ENCODE measurements at places on chromosomes 16 and 17. TPM values are rescaled to one million over a fixed set of nuclear protein-coding genes. Genes with fewer than 3 reads are reported as not detected.

Gene NETO2
- 89.8 TPM for total RNA-seq

Gene TOX3
- total RNA-seq, result 0.66 TPM

Gene RUNDC3A
- 0.54 TPM for total RNA-seq

Gene SPNS3
- not detected for total RNA-seq

Gene FOXJ1
- 0.40 TPM for total RNA-seq

Gene HS3ST3B1
- 0.49 TPM for total RNA-seq

Gene MYADML2
- total RNA-seq, result not detected

Gene KRT32
- total RNA-seq, result not detected

Gene ITGA3
- total RNA-seq, result 435 TPM

Gene CDH15
- total RNA-seq, result not detected

Gene LGALS9C
- total RNA-seq, result not detected

Gene ALOX12B
- total RNA-seq, result 0.67 TPM

Gene MAFG
- 38.8 TPM for total RNA-seq

Gene TMEM219
- 105 TPM for total RNA-seq

Gene PIRT
- total RNA-seq, result not detected

Gene MYH8
- not detected for total RNA-seq

Gene ACE
- 0.92 TPM for total RNA-seq

Gene GRAPL
- total RNA-seq, result not detected

Gene TEX14
- 0.06 TPM for total RNA-seq

Gene DRC7
- total RNA-seq, result 0.10 TPM

Gene SLC9A5
- total RNA-seq, result 1.6 TPM

Gene MON1B
- total RNA-seq, result 37.0 TPM

Gene TMEM106A
- 1.3 TPM for total RNA-seq

Gene MYL4
- total RNA-seq, result 0.17 TPM

Gene CD300LG
- total RNA-seq, result not detected

Gene RASD1
- total RNA-seq, result 0.63 TPM

Gene PLLP
- total RNA-seq, result 1.3 TPM

Gene HYDIN
- total RNA-seq, result 0.47 TPM

Gene HIC1
- 1.8 TPM for total RNA-seq

Gene ZNF785
- total RNA-seq, result not detected

Gene TMC5
- 6.4 TPM for total RNA-seq

Gene KRT40
- total RNA-seq, result not detected

Gene KRTAP9-4
- total RNA-seq, result not detected
